Stimulated activated CD4-positive, alpha-beta T cell treated with anti-CD3 and anti-CD28 coated beads, Interleukin-4, amount 100 ng/mL, for 24 hours (primary cell): ENCODE measurements at places on chromosomes 5 and 9.

- no peak for DNase-seq
Observed at GRCh38 chr5:65021527-65022226, 252.9 kb downstream of the CWC27 start.

DNA sequence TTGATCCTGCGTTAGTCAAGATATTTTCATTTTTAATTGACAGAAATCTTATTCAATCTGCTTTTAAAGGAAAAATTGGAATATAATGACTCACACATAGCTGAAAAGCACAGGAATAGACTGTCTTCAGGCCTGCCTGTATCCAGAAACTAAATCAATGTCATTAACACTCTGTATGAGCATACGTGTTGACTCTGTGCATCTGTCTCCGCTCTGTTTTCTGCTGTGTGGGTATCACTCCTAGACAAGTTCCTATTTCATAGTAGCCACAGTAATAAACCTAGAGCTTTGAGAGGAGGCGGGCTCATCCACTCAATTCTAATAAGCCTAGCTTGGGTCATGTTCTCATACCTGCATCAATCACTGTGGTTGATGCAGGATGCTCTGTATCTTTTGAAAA, 267.6 kb downstream of the KCTD16 start:
- DNase-seq: no peak

DNA sequence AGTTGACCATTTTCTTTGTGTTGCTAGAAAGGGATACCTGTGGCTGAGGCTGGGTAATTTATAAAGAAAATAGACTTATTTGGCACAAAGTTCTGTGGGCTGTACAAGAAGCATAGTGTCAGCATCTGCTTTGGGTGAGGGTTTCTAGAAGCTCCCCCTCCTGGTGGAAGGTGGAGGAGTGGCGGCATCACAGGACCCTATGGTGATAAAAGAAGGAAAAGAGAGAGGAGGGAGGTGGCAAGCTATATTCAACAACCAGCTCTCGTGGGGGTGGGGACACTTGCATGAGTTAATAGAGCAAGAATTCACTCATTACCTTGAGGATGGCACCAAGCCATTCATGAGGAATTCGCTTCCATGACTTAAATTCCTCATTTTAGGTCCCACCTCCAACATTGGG, 2041.4 kb upstream of the CDH9 start:
- no peak for DNase-seq

DNA sequence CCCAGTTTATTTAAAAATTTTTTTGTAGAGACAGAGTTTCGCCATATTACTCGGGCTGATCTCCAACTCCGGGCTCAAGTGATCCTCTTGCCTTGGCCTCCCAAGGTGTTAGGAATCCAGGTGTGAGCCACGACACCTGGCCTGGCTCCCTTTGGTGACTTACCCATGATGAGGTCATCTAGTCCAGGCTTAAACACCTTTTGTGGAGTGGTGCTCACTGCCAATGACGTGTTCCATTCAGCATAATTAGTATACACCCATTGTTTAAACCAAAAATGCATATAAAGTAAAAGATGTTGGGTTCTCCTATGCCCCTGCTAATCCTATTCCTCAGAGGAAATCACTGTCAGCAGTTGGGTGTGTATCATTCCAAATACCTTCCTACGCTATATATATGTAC, 91.0 kb downstream of the HSPA4 start:
- no peak for DNase-seq

DNA sequence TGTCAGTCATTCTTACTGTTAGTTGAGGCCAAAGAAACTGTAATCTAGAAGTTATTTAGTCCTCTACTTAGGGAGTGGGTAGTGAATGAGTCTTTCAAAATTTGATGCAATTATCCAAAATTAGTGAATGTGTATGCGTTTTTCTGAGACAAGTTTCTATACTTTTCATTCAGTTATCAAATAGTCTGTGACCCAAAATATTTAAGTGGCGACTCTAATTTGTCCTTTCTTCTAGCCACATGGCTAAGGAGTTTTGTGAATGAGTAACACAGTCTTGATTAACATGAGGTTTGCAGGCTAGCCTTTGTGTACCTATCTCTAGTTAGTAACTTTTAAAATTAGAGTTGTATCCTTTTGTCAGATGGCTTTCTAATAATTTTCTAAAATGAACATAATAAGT, 45.6 kb downstream of the COMMD10 start:
- no peak for DNase-seq

DNA sequence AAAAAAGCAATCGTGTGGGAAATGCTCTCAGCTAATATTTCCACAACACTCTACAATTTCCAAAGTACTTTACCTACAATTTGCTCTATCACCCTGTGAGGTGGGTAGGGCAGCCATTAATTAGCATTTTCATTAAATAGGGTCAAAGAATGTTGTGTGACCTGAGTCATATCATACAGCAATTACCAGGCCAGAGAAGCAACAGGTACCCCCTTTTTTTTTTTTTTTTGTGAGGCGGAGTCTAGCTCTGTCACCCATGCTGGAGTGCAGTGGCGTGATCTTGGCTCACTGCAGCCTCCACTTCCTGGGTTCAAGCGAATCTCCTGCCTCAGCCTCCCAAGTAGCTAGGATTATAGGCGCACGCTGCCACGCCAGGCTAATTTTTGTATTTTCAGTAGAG, 108.8 kb upstream of the RETREG1 start:
- DNase-seq: no peak

GRCh38 chr9:114902786-114903524, 27.4 kb downstream of the TNFSF8 start:
- peak; percentile 57 for DNase-seq

GRCh38 chr5:150229571-150229970, 39.7 kb downstream of the SLC6A7 start:
- no peak for DNase-seq

DNA sequence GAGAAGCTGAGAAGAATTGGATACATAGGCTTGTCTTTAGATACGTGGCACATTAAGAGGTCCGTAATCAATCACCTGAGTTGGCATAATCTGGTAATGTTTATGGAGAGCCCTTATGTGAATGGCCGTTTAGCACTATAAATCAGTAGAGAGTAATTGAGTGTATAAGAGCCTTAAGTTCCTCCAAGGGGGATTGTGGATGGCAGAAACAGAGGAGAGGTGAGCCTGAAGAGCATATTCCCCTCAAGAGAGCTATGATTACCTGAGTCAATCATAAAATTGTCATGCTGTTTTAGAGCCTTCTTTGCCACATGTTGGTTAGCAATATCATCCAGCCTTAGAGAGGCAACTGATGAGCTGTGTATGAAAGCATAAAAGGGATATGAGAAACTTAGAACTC, 58.8 kb downstream of the FOCAD start:
- DNase-seq: no peak

- no peak for DNase-seq
Observed at GRCh38 chr5:30324083-30324482, 869.4 kb upstream of the CDH6 start.

GRCh38 chr5:126437721-126438120, 14.5 kb downstream of the GRAMD2B start:
- DNase-seq: no peak

DNA sequence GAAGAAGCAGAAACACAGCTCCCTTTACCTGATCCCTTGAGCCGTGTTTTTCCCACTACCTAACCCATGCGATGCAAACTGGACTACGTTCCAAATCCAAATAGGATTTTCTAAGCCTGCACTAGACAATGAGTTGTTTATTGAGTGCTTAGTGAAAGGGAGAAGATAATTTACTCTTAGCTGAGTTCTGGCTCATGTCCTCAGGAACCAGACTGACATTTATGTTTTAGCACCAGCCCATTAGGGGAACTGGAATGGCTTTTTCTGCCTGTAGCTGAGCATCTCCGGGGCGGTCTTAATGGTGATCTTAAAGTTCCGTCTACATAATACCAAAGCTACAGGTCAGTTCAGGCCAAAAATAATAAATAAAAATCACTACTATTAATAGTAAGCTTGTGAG, 81.5 kb downstream of the SH3TC2 start:
- DNase-seq: no peak

DNA sequence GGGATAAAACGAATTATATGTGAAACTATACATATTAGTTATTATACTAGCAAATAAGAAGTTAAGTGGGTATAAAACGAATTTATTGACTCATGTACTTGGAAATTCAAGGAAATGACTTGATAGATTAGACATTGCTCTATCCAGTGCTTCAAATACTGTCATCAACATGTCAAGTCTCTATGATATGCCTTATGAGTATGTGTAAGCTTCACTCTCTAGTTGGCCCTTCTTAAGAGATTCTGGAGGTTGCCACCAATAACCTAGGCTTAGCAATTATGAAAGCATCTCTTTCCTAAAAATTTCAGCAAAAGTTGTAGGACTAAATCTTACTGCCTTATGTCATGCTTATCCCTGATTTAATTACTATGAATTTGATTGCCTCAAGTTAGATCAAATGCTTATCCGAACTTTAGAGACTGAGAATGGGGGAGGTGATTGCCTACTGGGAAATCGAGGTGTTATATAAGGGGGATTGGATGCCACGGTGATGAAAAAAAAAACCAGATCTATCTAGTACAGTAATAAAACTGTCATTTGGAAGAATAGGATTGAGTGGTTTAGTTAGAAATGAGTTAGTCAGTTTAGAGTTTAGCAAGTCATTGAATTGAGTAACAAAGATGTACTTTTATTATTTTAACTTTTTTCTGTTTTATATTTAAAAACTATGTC, 46.9 kb downstream of the CSNK1G3 start:
- no peak for DNase-seq

- no peak for DNase-seq
Observed at GRCh38 chr9:21836437-21837161, 34.2 kb downstream of the MTAP start.

DNA sequence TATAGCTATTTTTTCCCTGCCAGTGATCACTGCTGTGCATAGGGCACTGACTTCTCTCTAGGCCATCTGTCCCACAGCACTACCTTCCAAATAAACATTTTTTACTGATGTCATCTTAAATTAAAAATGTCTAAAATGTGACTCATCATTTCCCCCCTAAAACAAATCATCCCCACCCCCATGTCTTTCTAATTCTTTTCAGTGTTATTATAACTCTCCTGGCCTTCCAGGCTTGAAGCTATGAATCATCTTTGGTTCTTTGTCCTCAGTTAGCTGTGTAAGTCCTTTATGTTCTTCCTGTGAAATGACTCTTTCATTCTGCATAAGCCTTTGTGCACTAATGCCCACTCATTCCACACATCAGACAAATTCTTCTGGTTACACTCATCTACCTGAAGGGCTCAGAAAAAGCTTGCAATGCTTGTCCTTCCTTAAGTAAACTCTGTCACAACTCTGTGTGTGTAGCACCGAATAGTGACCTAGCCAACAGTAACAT, 78.1 kb downstream of the CFAP95 start:
- DNase-seq: no peak
